ENCODE measurements at places on chromosomes 1 and 21.

GRCh38 chr1:214476986-214477870 is 74.2 kb downstream of the PTPN14 start:
- no peak for DNase-seq

- DNase-seq = peak; percentile 100
These were observed 43.2 kb downstream of the GJA5 start for GRCh38 chr1:147717051-147717705.

GRCh38 chr21:24339406-24339805 is 1267.9 kb downstream of the MRPL39 start:
- DNase-seq = no peak

- no peak for DNase-seq
These were observed 294.0 kb downstream of the LRRC40 start for GRCh38 chr1:69911301-69911801.

- DNase-seq = no peak
These were observed 40.0 kb downstream of the ZSCAN20 start for GRCh38 chr1:33512226-33513011.

GRCh38 chr1:179144626-179145025 is 62.8 kb downstream of the TOR3A start:
- no peak for DNase-seq
